A549 treated with dexamethasone at 1 μM for 4 hours (cell line): ENCODE measurements at places on chromosomes 11 and 22. TPM values are rescaled to one million over a fixed set of nuclear protein-coding genes. Genes with fewer than 3 reads are reported as not detected.

The ART1 gene
- 0.08 TPM in 1 of 5 replicates, not detected in the others for total RNA-seq

The YPEL1 gene
- total RNA-seq, result 0.05 to 0.72 TPM (median 0.38 TPM) in 5 replicates

The TYR gene
- not detected in 5 replicates for total RNA-seq

The TTLL8 gene
- total RNA-seq, result not detected in 5 replicates

The OR2AG1 gene
- not detected in 5 replicates for total RNA-seq

The SPTBN2 gene
- 6.7 to 10.6 TPM (median 9.9 TPM) in 5 replicates for total RNA-seq

The OSBPL5 gene
- 6.9 to 10.6 TPM (median 9.1 TPM) in 5 replicates for total RNA-seq

The LSP1 gene
- 1.6 to 2.9 TPM (median 2.0 TPM) in 5 replicates for total RNA-seq

The SMDT1 gene
- total RNA-seq, result 28.3 to 34.4 TPM (median 32.5 TPM) in 5 replicates

The SMCO4 gene
- 21.5 to 26.9 TPM (median 21.5 TPM) in 5 replicates for total RNA-seq

The MS4A3 gene
- total RNA-seq, result not detected in 5 replicates

The CNTF gene
- 1.2 to 1.7 TPM (median 1.3 TPM) in 5 replicates for total RNA-seq

The ASCL2 gene
- 0.04 to 0.05 TPM in 2 of 5 replicates, not detected in the others for total RNA-seq

The FHIP1B gene
- total RNA-seq, result 13.4 to 18.5 TPM (median 17.1 TPM) in 5 replicates

The APOL5 gene
- total RNA-seq, result not detected in 5 replicates

The SMIM35 gene
- not detected in 5 replicates for total RNA-seq

The NXPE1 gene
- total RNA-seq, result not detected in 5 replicates

The FZD4 gene
- 1.1 to 1.8 TPM (median 1.4 TPM) in 5 replicates for total RNA-seq

The FRMD8 gene
- total RNA-seq, result 34.3 to 52.8 TPM (median 49.7 TPM) in 5 replicates

The LARGE1 gene
- 3.6 to 5.0 TPM (median 4.3 TPM) in 5 replicates for total RNA-seq
